K562 (cell line): ENCODE measurements at places on chromosomes 2 and 18. TPM values are rescaled to one million over a fixed set of nuclear protein-coding genes. Genes with fewer than 3 reads are reported as not detected.

DNA sequence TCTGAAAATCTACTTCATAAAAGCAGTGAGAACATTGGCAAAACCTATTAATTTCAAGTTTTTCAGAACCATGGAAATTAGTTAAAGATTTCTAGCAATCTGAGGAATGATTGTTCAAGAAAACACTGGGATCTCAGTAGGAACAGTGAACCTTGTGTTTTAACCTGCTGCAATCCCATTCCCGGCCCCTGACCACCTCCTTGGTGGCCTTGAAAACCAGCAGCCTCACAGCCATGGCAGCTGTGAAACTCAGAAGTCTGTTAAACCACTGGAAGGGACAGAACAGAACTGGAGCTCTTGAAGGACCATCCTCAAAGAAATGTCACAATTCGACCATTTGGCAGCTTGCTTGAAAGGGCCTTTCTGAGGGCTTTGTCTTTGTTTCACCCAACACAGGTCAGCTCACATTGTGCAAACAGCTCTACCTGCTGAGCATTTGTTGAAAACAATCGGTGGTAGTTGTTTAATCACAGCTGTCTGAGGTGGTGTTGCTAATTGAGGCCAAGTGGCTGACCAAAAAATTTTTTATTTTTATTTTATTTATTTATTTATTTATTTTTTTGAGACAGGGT is 25.8 kb downstream of the NEDD4L start:
- no peak for DNase-seq
- peaks cover 6% of the 10 kb centered on the region; the same call in 1 of the 2 replicates for H3K4me1 ChIP-seq
- no peak overlapping the region for H3K4me3 ChIP-seq
- H3K27me3 ChIP-seq, result no peaks in the 10 kb centered on the region
- H3K27ac ChIP-seq, result no peak overlapping the region
- no peaks in the 10 kb centered on the region for H3K36me3 ChIP-seq

GRCh38 chr2:201128933-201129505 is 13.1 kb downstream of the CFLAR start:
- peaks cover 31% of the 10 kb centered on the region for H3K36me3 ChIP-seq
- H3K4me1 ChIP-seq, result peaks cover 69% of the 10 kb centered on the region
- peak; percentile 54 for DNase-seq
- peak overlapping the region; percentile 21; the same call in 1 of the 2 replicates for H3K4me3 ChIP-seq
- H3K27ac ChIP-seq, result peak overlapping the region; percentile 82
- H3K27me3 ChIP-seq, result no peaks in the 10 kb centered on the region

GRCh38 chr2:32652555-32653209 is 24.8 kb downstream of the TTC27 start:
- H3K36me3 ChIP-seq, result peaks cover 60% of the 10 kb centered on the region
- H3K27me3 ChIP-seq, result no peaks in the 10 kb centered on the region
- DNase-seq, result no peak
- no peak overlapping the region for H3K4me3 ChIP-seq
- no peaks in the 10 kb centered on the region for H3K4me1 ChIP-seq

GRCh38 chr18:13237641-13238040 is 19.1 kb downstream of the LDLRAD4 start:
- no peaks in the 10 kb centered on the region for H3K4me1 ChIP-seq
- peaks cover 32% of the 10 kb centered on the region; the same call in 2 of the 3 replicates for H3K27me3 ChIP-seq
- DNase-seq, result no peak
- H3K27ac ChIP-seq, result no peak overlapping the region
- no peak overlapping the region for H3K4me3 ChIP-seq
- no peaks in the 10 kb centered on the region for H3K36me3 ChIP-seq

GRCh38 chr2:158686210-158686691 is 108.9 kb upstream of the DAPL1 start:
- H3K27ac ChIP-seq, result no peak overlapping the region
- no peaks in the 10 kb centered on the region for H3K36me3 ChIP-seq
- no peak for DNase-seq
- H3K4me1 ChIP-seq, result no peaks in the 10 kb centered on the region
- peaks cover 28% of the 10 kb centered on the region; the same call in 2 of the 3 replicates for H3K27me3 ChIP-seq

DNA sequence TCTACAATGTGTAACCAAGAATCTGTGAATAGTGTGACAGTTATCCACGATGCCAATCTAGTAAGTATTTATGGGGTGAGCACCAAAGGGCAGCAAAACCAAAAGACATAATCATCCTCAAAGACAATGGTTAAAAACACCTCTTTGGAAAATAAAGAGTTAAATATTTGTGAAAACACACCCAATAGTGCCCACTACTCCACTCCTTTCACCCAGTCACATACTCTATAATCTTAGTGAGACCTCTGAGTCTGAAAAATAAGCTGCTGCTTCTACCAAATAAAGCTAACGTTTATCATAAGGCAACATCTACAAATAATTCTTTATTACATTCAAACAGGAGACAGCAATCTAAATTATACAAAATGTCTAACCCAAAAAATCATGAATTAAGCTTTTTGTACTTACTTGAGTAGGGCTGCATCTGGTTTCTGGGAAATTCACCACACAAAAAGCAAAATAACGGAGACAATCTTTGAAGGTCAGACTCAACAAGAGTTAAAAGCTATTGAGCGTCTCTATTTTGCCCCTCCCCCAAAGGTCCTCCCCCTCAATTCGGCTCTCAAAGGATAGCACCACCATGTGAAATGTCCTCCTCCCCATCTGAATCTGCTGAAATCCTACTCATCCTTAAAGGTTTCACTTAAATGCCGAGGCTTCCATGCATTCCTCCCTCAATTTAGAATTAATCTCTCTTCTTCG is 2.0 kb downstream of the RAPH1 start:
- no peaks in the 10 kb centered on the region for H3K36me3 ChIP-seq
- peaks cover 4% of the 10 kb centered on the region; the same call in 1 of the 2 replicates for H3K27me3 ChIP-seq
- no peak overlapping the region for H3K27ac ChIP-seq
- H3K4me1 ChIP-seq, result peaks cover 5% of the 10 kb centered on the region; the same call in 2 of the 3 replicates
- H3K4me3 ChIP-seq, result no peak overlapping the region
- peak; percentile 2 for DNase-seq

DNA sequence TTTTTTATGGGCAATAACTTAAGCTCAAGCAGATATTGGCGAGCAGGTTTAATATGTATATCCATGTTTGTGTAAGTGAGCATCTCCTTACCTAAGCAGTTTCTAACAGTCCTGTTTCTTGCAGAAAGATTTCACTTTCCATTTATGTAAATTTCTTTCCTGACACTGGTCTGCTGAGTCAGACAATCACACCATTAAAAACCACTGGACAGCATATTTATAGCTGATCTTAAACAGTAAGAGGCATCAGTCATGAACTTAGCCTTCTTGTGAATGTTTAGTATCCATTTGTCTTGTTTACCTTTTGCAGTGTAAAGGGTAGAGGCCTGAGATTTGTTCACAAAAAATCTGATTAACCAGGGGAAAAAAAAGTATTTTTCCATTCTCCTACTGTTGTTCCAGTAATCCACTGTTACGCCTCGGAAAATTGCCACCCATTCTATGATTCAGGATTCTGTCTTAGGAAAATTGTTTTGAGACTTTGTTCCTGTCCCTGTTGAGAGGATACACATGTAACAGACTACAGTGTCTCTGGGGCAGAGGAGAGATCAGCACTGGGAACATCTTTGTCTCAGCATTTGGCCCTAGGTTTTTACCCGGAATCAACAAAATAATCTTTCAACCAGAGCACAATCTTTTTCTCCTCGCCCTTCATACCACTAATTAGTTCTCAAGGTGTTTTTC is 521.0 kb upstream of the NRP2 start:
- H3K4me1 ChIP-seq, result no peaks in the 10 kb centered on the region
- no peak overlapping the region for H3K4me3 ChIP-seq
- no peak for DNase-seq
- no peak overlapping the region for H3K27ac ChIP-seq

DNA sequence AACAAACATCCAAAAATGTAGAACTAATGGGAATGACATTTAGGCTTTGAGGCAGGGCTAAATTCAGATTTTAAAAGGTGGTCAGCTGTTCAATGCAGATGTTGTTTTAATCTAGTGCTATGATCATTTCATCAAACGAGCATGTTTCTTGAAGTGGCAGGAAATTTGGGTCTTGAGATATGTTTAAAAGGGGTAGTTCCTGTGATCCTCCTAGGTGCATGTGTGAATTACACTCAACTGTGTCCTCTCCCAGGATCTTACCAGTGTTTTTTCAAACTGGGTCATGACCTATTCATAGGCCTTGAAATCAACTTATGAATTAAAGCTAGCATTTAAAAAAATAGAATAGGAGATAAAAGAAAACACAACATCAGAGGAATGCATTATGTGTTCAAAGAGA is 57.4 kb upstream of the ACMSD start:
- no peaks in the 10 kb centered on the region for H3K36me3 ChIP-seq
- no peak overlapping the region for H3K4me3 ChIP-seq
- H3K27me3 ChIP-seq, result no peaks in the 10 kb centered on the region
- H3K4me1 ChIP-seq, result no peaks in the 10 kb centered on the region
- H3K27ac ChIP-seq, result no peak overlapping the region

- H3K4me1 ChIP-seq, result no peaks in the 10 kb centered on the region
- no peak overlapping the region for H3K27ac ChIP-seq
- H3K27me3 ChIP-seq, result no peaks in the 10 kb centered on the region
- DNase-seq, result no peak
Measured at GRCh38 chr18:66078925-66079800, 328.4 kb downstream of the CDH7 start.

DNA sequence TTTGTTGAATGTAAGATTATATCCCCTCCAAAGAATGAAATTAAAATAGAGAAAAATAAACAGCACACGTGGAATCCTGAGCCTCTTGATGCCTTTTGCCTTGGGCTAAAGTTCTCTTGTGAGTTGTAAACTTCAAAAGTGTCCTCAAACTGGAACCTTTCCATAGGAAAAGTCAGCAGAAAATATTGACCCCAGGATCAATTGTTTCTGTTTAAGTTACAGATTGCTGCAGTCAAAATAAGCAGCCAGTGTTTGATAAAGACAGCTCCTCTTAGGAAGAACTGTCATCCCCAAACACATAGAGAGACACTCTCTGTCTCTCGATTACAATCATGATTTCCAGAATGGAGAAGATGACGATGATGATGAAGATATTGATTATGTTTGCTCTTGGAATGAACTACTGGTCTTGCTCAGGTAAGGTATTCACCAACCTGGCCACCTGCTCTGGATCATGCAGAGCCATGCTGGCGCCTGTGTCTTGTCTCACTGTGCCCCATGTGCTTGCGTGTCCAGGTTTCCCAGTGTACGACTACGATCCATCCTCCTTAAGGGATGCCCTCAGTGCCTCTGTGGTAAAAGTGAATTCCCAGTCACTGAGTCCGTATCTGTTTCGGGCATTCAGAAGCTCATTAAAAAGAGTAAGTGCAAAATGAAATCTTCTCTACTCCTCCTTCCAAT is at the start of gene SPP2:
Gene SPP2, plus strand, starts transcription at position 248 of the 681 bp plus-strand sequence. Its CDS starts 85 bp downstream, at position 333.
- no peak within 1 kb of the TSS for H3K4me3 ChIP-seq
- H3K36me3 ChIP-seq, result no peaks in the 10 kb centered on the region
- H3K4me1 ChIP-seq, result no peaks in the 10 kb centered on the region
- H3K27ac ChIP-seq, result no peak within 1 kb of the TSS
- H3K27me3 ChIP-seq, result no peaks in the 10 kb centered on the region

GRCh38 chr2:238646803-238647202 is 201.1 kb upstream of the TWIST2 start:
- no peak overlapping the region for H3K4me3 ChIP-seq
- H3K36me3 ChIP-seq, result no peaks in the 10 kb centered on the region
- no peak for DNase-seq
- no peak overlapping the region for H3K27ac ChIP-seq
- no peaks in the 10 kb centered on the region for H3K4me1 ChIP-seq
- no peaks in the 10 kb centered on the region for H3K27me3 ChIP-seq

DNA sequence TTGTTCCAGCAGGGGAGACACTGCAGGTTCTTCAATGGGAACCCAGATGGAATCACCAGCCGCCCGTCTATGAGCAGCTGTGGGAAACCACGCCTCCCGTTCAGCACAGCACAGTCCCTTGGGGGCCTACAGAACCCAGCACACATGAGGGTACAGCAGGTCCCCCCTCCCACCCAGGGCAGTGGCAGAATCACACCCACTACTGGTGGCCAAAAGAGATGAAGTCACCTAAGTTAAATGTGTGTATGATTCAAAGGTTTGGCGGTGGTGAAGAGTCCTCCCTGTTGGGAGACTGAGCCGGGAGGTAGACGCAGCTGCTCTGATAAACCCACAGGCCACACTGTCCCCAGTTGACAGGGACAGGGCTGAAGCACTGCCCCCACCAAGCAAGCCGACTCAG is 44.3 kb downstream of the L3MBTL4 start:
- no peaks in the 10 kb centered on the region for H3K27me3 ChIP-seq
- H3K27ac ChIP-seq, result no peak overlapping the region
- DNase-seq, result no peak
- H3K4me1 ChIP-seq, result no peaks in the 10 kb centered on the region
- no peak overlapping the region for H3K4me3 ChIP-seq

Gene RNF144A
- total RNA-seq, result 8.8 and 11.3 TPM in 2 replicates
